Ureter (tissue), 1 donor: ENCODE measurements at places on chromosomes 5 and 9. TPM values are rescaled to one million over a fixed set of nuclear protein-coding genes. Genes with fewer than 3 reads are reported as not detected.

- no peak for DNase-seq
These were observed 19.3 kb downstream of the AK8 start for GRCh38 chr9:132858751-132859150.

- DNase-seq = no peak
These were observed 50.7 kb downstream of the PIP5K1B start for GRCh38 chr9:68755752-68756151.

GRCh38 chr9:129402371-129402739 is 218.5 kb downstream of the C9orf50 start:
- no peak for DNase-seq

- no peak for DNase-seq
These were observed 61.4 kb downstream of the KIF24 start for GRCh38 chr9:34267660-34268059.

DNA sequence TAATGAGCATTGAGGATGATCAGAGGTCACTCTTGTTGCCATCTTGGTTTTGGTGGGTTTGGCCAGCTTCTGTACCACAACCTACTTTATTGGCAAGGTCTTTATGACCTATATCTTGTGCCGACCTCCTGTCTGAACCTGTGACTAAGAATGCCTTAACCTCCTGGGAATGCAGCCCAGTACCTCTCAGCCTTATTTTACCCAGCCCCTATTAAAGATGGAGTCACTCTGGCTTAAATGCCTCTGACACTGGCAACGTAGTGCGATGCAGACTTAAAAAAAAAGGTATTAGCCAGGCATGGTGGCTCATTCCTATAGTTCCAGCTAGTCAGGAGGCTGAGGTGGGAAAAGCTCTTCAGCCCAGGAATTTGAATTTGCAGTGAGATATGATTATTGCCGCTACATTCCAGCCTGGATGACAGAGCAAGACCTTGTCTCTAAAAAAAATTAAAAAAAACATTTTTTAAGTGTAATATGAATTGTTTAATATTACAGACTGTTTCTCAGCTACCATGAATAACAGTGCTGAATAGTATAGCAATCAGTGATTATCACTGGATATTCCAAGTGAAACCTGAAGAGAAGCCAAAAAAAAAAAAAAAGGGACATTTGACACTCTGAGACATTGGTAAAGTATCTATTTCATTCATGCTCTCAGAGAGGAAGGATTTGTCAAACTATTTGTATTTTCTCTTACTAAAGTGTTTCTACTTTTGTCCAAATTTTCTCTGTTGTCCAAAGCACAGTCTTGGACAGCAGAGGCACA is 18.3 kb upstream of the STOM start:
- DNase-seq = no peak

- DNase-seq = no peak
These were observed 51.7 kb downstream of the UBAP1 start for GRCh38 chr9:34230556-34230955.

GRCh38 chr9:127177231-127177630 is 54.8 kb upstream of the ANGPTL2 start:
- DNase-seq = peak; percentile 40

GRCh38 chr9:99451112-99451606 is 229.1 kb downstream of the SEC61B start:
- no peak for DNase-seq

DNA sequence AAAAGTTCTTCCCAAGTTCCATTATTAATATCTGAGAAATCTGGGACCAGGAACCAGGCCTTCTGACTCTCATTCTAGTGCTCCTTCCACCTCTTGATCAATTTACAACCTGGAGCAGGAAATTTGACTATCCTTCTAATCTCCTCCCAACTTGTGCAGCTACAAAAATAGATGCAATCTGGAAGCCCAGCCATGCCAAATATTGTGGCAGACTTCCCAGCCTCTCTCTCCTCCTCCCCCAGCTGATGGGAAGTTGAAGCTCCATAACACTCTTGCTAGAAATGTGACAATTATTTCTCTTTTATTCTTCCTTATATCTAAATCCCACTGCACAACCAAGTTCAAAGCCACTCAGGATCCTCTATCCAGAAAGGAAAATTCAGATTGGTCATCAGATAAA is 252.1 kb downstream of the SEC61B start:
- no peak for DNase-seq

- no peak for DNase-seq
These were observed 28.9 kb downstream of the RASEF start for GRCh38 chr9:83034026-83034425.

- no peak for DNase-seq
These were observed 1197.5 kb upstream of the C9orf72 start for GRCh38 chr9:28770827-28771226.

- no peak for DNase-seq
These were observed 13.8 kb downstream of the RALGDS start for GRCh38 chr9:133107245-133107722.

DNA sequence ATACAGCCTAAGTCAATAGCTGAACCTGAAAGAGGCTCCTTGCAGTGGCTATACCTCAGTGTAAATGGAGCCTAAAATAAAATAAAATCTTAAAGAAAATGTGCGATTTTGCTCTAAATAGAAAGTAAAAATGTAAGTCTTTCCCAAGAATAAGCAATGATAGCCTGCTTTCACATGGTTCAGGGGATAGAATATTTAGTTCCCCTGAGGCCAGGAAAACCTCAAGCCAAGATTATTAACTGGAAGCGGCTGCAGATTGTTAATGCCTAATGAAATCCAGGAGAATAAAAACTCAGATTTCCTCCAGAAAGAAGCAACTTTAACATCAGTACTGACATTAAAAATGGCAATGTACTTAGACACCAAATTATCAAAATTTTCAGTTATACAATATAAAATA is 463.7 kb downstream of the CYLC2 start:
- no peak for DNase-seq

- no peak for DNase-seq
These were observed 830.4 kb downstream of the MAT2B start for GRCh38 chr5:164335837-164336236.

DNA sequence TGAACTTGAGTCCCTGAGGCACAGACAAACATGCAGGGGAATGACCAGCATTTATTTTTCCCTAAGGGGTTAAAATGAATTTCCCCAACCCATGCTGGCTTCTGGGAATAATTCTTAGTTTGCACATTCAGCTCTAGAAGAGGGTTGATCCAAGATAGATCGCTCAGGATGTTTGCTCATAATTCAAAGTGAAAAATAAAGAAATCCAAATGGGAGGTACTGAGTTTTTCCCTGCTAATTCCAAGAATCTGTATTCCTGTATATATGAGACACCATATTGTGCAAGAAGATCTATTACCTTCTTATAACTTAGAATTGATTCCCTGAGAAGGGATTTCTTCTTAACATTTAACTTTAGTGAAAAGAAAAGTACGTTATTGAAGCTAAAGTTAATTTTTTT is 96.2 kb downstream of the VCAN start:
- no peak for DNase-seq

DNA sequence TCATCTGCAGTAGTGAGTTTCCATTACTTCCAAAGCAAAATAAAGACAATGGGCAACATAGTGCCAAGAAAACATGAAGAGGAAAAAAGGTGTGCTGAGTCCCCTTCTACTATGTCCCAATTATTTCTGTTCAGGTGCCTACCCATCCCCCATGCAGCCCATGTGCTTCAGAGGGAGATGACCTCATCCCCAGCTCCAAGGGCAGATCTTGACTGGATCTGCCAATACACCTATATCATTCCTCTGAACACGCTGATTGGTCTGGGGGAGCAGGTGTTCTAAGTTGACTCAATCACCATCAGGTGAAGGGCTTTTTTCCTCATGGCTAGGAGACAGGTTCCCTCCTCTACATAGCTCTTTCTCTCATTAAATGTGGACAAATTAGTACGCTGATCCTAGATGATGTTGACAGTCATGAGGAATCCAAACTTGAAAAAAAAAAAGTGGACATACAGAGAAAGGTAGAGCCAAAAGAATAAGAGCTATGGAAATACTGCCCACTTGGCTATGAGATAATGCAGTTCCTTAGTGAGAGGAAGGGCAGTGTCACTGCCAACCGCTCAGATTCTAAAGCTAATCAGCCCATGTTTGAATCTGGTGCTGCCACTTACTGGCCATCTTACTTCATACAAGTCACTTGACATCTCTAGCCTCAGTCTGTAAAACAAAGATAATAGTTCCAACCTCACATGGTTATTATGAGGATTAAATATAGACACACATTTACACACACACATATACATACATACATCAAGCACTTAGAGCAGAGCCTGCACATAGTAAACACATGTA is 23.1 kb downstream of the PRELID2 start:
- no peak for DNase-seq

GRCh38 chr5:114319821-114320220 is 42.0 kb upstream of the KCNN2 start:
- no peak for DNase-seq

GRCh38 chr9:16500386-16500785 is 370.1 kb downstream of the BNC2 start:
- no peak for DNase-seq

DNA sequence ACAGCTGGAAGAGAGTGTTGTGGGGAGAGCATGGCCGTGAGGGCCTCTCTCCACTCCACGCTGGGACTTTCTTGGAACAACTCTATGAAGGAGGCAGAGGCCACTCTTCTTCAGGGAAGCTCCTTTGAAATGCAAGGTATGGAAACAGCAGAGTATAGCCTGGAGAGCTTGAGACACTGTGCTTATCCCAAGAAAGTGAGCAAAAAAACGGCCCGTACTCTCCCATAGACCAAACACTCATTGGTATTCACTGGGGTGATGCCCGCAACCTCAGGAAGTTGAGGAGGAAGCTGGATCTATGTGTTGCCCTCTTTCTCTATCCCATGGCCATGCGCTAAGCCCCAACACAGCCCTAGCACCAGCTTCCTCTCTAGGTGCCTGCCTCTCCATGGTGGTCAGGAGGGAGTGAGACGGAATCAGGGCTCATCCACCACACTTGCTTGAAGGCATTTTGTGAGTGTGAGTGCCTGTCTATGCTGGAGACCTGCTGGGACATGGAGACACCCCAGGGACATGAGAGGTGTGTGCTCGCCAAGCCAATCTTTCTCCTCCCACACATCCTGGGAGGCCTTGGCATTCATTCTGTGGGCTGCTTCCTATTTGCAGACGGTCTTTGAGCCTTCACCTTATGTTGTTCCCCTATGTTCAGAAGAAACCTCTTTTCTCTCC is 616.6 kb downstream of the IRX1 start:
- no peak for DNase-seq

- no peak for DNase-seq
These were observed 41.2 kb upstream of the RIOK2 start for GRCh38 chr5:97224112-97224750.

GRCh38 chr9:127088724-127089615 is 33.5 kb downstream of the ANGPTL2 start:
- DNase-seq = no peak

DNA sequence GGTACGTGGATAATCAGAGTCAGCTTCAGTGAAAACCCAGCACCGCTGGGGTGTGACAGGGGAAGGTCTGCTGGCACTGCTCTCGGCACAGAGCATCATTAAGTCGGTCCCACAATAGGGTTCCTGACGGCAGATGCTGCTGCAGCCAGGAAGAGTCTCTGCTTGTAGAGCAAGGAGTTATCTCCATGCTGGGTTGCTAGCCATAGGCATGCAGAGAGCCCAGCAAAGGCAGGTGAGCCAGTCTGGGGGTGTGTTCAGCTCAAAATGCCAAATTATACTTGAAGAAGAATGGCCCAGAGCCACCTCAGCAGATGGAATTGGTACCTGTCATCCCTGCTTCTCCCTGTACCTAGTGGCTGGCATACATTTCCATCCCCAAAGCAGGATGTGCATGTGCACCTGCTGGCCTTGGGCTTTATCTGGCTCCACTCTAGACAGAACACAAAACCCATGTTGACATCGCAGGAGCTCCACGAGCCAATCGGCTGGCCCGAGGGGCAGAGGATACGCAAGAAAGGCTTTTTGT is 100.8 kb downstream of the WDR41 start:
- no peak for DNase-seq

DNA sequence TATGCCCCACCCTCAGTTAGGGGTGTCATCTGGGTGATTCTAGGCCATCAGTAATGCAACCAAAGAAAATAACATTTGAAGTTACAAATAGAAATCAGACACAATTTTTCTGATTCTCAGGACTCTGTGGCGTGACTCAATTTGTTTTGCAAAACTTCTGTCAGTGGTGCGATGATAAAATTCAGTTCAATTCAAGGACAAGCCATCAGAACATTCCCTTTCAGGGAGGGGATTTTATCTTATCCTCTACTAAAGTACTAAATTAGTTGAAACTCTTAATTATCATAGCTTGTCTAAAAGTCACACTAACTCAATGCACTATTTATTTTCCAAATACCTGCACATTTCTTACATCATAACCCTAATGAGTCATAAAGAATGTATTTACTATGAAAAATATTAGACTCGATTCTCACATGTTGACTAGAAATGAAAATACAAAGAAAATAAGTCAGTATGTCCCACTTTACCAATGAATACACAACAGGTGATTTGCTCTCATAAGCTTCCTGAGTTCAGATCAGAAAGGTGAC is 28.2 kb downstream of the HTR4 start:
- no peak for DNase-seq

SPACA9 gene
- total RNA-seq = 5.4 TPM

SPINK5 gene
- total RNA-seq = 3.2 TPM

PCDH1 gene
- 127 TPM for total RNA-seq

ST8SIA4 gene
- total RNA-seq = 6.5 TPM

PCDHB14 gene
- 6.8 TPM for total RNA-seq
